ENCODE measurements at places on chromosomes 5 and 9.
A peak's percentile ranks its signal among the peaks of the same experiment; 100 is the strongest.

DNA sequence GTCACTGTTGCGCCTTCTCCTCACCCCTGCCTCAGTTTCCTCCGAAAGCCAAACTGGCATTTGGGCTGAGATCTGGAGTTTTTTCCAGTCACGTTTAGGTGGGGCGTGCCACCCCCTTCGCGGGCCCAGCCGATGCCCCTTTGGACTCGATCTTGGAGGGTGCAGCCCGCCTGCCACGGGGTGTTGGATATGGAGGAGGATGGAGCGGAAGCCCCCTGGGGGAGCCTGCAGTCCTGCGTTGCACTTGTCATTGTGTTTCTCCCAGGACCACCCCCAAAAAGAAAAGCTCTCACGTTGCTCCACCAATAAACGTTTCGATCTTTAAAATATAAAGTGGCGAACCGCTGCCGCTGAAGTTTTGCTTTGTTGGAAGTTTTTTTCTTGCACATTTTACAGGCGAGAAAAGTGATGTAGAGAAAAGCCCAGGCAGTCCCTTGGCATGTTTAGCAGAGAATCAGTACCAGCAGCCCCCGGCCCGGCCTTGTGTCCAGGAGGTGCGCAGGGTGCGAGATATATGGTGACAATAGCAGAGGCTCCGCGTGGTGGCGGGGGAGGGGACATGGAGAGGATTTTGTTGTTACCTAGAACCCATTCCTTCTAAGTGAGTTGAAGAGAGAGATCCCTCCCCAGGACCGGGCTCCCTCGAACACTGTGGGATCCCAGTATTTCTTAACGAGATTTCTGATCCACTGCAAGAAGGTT lies 681 bp downstream of the F2R start:
- DNase-seq, result no peak

- DNase-seq, result no peak
Measured at GRCh38 chr5:54959673-54960418, 25.5 kb downstream of the ESM1 start.

DNA sequence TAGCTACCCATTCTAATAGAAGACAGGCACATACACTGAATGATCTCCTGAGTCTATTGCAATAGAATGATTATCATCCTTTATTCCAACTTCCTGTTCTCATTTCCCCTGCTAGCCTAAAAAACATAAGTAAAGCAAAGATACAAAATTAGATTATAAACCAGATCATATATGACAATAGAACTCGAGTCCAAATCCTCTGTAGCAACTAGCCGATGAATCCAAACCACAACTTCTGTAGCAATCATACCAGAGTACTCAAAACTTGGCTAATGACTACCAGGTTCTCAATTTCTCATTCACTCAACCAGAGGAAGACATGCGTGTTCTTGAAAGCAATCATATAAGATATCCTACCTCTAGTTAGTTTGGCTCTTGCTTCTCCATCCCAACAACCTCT lies 622.1 kb downstream of the PSAT1 start:
- no peak for DNase-seq

DNA sequence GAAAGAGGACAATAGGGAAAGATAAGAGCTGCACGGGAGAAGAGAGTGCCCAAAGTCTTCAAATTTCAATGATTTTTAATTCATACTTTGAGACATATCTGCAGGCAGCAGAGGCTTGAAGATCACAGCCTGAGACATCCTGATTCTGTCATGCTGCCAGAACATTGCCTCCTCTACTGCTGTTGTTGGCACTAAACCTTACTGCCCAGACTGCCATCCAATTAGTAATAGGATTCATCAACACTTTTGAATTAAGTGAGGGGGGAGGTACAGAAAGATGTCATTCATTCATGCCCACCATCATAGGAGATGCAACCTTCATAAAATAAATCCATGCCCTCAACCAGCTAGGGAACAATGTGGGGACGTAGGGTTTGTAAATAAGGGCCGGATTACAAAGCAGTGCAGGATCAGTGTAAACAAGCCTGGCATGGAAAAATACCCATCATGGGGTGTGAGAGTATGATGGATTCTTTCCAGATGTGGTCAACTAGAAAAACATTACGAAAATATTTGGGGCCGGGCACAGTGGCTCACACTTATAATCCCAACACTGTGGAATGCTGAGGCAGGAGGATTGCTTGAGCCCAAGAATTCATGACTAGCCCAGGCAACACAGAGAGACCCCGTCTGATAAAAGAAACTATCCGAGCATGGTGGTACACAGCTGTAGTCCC lies 122.1 kb upstream of the DAPK1 start:
- no peak for DNase-seq

DNA sequence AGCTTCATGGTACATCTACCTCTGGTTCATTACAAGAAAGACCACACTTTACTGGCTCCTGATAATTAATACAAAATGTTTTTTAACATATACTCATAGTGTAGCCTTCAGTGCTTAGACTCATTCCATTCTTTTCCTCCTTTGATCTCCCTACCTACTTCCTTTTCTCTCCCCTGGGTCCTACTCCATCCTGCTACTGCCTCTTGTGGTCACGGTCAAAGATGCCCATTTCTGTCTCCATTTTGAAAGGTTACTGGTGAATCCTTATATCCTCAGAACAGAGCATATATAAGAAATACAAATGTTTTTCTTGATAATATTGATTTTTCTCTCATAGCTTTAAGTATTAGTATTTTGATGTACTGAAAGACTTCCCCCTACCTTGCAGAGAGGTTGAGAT lies 375.9 kb downstream of the ARRDC3 start:
- DNase-seq, result no peak

- DNase-seq, result no peak
Measured at GRCh38 chr9:112783551-112783954, 33.0 kb downstream of the SNX30 start.

DNA sequence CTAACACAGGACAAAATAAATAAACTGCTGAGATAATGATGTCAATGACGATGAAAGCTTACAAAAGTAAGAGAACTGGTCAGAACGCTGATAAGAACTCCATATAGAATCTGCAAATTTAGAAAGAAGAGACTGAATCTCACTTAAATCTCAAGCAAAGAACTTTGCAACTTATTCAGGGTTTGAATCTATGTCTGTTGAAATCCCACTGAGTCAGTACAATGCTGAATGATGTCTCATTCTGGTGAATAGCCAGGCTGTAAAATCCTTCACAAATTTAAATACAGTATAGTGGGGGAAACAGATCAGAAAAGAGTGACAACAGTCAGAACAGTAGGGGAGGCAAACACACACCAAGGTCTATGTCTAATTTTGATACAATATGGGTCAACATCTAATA lies 38.9 kb upstream of the NR3C1 start:
- no peak for DNase-seq

GRCh38 chr5:104297076-104297475 lies 734.5 kb upstream of the NUDT12 start:
- DNase-seq, result no peak

DNA sequence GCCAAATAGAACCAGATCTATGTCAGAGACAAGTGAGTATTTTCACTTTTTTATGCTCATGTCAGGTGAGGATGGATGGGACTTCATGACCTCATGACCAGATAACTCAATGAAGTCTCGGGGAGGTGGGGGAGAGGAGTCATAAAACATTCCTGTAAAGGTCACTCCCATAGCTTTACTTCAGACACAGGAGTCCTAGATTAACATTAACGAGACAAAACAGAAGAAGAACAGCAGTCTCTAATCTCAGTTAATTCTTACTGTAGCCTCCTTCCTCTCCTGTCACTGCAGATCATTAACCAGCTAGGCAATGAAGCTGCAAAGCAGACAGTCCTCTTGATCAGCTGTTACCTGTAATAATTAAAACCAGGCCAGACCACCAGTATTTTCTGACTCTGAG lies 11.2 kb downstream of the CRHBP start:
- no peak for DNase-seq

DNA sequence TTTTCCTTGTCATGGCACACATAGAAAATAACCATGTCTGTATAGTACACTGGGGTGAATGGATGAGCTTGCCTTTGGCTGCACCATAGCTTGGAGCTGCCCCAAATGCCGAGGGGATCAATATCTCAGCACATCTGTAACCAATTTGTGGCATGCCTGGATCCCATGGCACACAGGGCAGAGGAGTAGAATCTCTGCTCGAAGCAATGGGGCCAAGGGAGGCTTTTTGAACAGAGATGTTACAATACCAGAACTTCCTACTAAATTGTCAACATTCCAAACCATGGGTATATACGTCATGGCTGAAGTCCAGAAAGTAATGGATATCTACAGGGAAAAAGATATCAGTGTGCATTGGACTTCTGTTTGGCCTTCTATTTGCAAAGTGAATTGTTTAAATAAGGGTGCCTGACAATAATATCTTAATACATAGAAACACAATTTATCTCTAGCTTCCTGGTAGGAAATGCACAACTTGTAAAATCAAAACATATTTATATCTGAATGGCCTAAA lies 39.0 kb downstream of the ESM1 start:
- DNase-seq, result no peak

- DNase-seq, result no peak
Measured at GRCh38 chr5:3660630-3661029, 65.0 kb downstream of the IRX1 start.

DNA sequence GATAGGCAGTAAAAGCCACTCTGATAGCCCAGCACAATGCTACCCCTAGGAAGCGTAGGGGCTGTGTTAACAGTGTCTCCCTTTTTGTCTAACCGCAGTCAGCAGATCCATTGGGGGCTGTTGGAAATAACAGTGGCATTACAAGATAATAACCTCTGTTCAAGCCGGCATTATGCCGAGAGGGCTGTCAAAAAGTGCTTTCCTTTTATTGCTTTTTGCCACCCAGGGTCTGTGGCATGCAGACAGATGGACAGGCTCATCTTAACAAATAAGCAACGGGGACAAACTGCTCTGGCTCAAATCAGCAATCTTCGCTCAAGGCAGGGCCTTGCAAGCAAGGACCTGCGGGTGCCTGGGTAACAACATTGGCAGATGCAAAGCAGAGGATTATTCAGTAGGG lies 123.3 kb downstream of the TLR4 start:
- DNase-seq, result no peak

- DNase-seq, result no peak
Measured at GRCh38 chr5:71949772-71950171, 157.5 kb upstream of the MAP1B start.

DNA sequence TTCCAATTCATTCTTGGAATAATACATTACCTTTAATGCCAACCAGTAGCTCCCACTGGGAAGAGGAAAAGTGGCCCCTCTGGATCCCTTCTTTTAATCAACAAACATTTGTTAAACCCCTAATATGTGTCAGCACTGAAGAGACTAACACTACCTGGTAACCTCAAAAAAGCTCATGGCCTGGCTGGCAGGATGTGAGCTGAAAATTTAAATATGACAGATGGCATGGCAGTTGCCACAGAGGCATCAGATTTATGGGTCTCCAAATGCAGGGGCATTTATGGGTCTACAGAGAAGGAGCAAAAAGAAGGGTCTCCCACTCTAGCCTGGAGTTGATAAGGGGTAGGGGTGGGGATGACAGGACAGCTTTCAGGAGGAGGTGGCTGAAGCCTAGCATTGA lies 12.5 kb downstream of the DNAH5 start:
- DNase-seq, result no peak

DNA sequence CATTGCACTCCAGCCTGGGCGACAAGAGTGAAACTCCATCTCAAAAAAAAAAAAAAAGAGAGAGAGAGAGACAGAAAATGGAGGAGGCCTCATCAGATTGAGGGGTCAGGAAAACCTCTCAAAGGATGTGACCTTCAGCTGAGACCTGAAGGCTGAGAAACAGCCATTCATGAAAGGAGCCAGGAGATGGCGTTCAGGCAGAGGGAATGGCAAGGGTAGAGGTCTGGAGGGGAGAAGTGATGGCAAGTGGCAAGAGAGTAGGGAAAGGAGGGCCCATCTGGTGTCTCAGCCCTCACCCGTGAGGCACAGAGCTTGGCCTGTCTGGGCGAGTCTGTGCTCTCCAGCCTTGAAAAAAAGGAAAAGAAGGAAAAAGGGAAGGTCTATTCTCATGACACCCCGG lies 17.0 kb downstream of the CAMK2A start:
- DNase-seq, result no peak

- DNase-seq, result no peak
Measured at GRCh38 chr5:138160706-138161105, 17.7 kb downstream of the BRD8 start.

- no peak for DNase-seq
Measured at GRCh38 chr9:129838707-129839259, 3.5 kb downstream of the USP20 start.

- DNase-seq, result no peak
Measured at GRCh38 chr5:129853588-129853987, 50.7 kb upstream of the CHSY3 start.

GRCh38 chr5:169798906-169799660 lies 162.0 kb downstream of the DOCK2 start:
- DNase-seq, result no peak

DNA sequence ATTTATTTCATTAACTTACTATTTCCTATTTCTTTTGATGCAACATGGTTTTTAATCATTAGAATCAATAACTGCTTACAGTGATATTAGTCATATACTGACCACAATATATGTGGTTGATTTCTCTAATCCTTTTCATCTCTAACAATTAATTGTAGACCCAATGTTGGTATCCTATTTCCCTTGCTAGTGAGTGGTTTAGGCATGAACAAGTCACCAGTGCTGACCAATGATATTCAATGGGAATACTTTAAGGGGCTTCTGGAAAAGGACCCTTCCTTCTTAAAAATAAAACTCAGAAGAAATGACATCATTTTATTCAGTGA lies 672.4 kb upstream of the GRAMD2B start:
- DNase-seq, result no peak

DNA sequence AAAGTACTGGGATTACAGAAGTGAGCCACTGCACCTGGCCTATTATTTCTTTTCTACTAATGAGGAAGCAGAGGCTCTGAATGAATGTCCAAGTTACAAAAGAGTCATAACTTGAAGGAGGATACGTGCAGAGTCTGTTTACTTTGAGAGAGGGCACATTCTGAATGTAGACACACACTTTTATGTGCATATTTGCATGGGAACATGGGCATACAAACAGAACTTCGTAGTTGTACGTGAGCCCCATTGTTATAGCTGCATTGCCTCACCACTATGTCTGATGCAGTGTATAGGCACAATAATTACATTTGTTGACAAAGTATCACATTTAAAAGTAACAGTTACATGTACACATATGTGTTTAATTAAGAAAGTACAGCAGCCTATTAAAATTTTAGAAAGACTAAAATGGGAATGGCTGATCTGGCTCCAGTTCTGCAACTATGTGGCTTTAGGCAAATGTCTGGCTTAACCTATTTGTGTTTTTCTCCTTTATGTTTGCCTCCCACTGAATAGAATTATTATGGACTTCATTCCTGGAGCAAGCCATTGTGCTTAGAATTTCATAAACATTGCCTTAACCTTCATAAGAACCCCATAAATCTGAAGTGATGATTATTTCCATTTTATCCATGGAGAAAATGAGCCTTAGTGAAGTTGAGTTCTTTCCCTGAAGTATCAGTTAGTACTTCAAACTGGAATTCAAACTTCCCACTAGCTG lies 3.0 kb upstream of the DPYSL3 start:
- DNase-seq, result no peak

GRCh38 chr9:122372856-122373845 lies 2.3 kb downstream of the PTGS1 start:
- peak; percentile 41 for DNase-seq

GRCh38 chr9:69857131-69857530 lies 36.5 kb downstream of the CFAP95 start:
- no peak for DNase-seq

Data from Peyer's patch (tissue), 4 donors.